ENCODE measurements at places on chromosomes 1 and 21. TPM values are rescaled to one million over a fixed set of nuclear protein-coding genes. Genes with fewer than 3 reads are reported as not detected.

Gene CFAP45
- 2.8 TPM for total RNA-seq

Gene SYTL1
- 37.2 TPM for total RNA-seq

DNA sequence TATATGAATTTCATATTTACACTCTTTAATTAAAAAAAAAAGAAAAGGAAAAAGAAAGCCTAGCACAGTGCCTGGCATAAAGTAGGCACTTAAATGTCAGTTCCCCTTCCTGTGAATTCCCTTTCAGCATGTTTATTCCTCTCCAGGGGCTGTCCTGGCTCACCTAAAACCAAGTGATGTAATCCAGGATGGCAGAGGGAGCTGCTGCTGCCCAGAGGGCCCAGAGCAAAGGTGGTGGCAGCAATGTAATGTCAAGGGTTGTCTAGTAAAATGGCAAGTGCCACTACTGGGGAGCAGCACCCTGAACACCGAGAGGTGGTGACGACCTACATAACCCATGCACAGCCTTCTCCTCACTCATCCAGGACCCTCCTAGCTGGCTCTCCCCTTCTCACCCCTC lies 78.4 kb upstream of the LPGAT1 start:
- DNase-seq, result no peak
- H3K27ac ChIP-seq, result no peak overlapping the region

- H3K27me3 ChIP-seq, result peaks cover 5% of the 10 kb centered on the region
- H3K4me3 ChIP-seq, result no peak overlapping the region
- peaks cover 12% of the 10 kb centered on the region for H3K4me1 ChIP-seq
- no peaks in the 10 kb centered on the region for H3K36me3 ChIP-seq
Observed at GRCh38 chr1:209491897-209492296, 91.6 kb upstream of the CAMK1G start.

DNA sequence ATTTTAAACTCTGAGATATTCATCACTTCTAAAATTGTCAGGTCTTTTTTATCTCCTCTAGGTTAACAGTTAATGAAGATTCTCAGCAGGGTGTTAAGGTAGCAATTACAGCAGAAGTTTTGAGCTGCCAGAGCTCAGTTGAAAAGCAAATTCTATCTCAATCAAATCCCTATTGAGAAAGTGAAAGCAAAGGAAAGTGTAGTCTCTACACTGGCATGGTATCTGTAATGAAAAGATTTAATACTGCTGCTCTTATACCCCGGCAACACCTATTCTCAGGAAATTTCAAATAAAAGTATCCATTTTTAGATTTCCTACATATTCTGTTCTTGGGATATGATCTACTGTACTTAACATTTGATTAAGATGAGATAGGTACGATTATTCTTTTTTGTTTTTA lies 913.5 kb downstream of the MRPL39 start:
- H3K4me3 ChIP-seq, result no peak overlapping the region
- no peaks in the 10 kb centered on the region for H3K4me1 ChIP-seq
- DNase-seq, result no peak
- H3K27me3 ChIP-seq, result no peaks in the 10 kb centered on the region
- no peak overlapping the region for H3K27ac ChIP-seq

- DNase-seq, result no peak
- no peak overlapping the region for H3K27ac ChIP-seq
- H3K4me1 ChIP-seq, result peaks cover 8% of the 10 kb centered on the region
- no peak overlapping the region for H3K4me3 ChIP-seq
Observed at GRCh38 chr1:13662493-13662892, 37.5 kb upstream of the PRDM2 start.
